Skeletal muscle tissue (tissue), 5 donors: ENCODE measurements at places on chromosomes 3 and 15. TPM values are rescaled to one million over a fixed set of nuclear protein-coding genes. Genes with fewer than 3 reads are reported as not detected.

The FETUB gene
- not detected for total RNA-seq

The NFKBIZ gene
- total RNA-seq: 7.8 TPM

The NME9 gene
- not detected for total RNA-seq

The NIPA2 gene
- total RNA-seq: 32.4 TPM

The MEIS2 gene
- 4.2 TPM for total RNA-seq

The SERP1 gene
- total RNA-seq: 49.1 TPM

The SCN11A gene
- total RNA-seq: 2.6 TPM

The C15orf62 gene
- not detected for total RNA-seq

The GOLGA6L7 gene
- not detected for total RNA-seq

The H1-8 gene
- not detected for total RNA-seq

The TLR9 gene
- total RNA-seq: not detected
